ENCODE measurements at places on chromosomes 12 and 14.

DNA sequence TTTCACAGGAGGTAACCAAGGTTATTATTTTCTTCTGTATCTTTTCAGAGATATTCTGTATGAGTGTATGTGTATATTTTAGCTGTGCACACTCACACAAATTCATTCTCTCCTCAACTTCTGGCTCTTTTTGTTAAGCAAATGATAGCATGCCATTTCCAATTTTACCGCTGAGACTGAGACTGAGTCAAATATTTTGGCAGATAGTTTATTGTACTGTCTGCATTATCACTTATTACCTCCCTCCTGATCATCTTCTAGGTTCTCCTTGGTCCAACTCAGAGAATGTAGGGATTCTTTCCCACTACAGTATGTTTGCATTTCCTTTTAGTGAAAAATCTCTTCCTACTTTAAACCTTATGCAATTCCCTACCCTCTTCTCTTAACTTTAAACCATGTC, 33.3 kb downstream of the DACT1 start:
- DNase-seq: no peak

DNA sequence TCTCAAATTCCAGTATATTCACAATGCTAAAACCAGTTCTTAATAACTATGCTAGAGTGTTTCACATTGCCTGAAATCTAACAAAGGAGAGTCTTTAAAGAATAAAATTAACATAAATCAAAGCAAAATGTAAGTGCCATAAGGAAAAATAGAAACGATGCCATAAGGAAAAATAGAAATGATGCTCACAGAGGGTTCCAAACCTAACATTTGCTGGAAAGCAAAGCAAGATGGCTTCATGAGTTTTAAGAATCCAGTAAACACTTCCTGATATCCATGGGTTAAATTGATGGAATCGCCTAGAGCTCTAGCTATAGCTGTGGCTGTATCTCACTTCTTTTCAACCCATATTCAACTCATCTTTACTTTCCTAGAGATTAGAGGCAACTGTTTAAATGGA, 63.9 kb downstream of the GPR68 start:
- DNase-seq: no peak

- no peak for DNase-seq
These were observed 545 bp downstream of the CPSF2 start for GRCh38 chr14:92122351-92122677.

- DNase-seq: no peak
These were observed 99.6 kb downstream of the ANO6 start for GRCh38 chr12:45315462-45315861.

GRCh38 chr14:40004871-40005500, 572.8 kb upstream of the FBXO33 start:
- peak; percentile 43 for DNase-seq

DNA sequence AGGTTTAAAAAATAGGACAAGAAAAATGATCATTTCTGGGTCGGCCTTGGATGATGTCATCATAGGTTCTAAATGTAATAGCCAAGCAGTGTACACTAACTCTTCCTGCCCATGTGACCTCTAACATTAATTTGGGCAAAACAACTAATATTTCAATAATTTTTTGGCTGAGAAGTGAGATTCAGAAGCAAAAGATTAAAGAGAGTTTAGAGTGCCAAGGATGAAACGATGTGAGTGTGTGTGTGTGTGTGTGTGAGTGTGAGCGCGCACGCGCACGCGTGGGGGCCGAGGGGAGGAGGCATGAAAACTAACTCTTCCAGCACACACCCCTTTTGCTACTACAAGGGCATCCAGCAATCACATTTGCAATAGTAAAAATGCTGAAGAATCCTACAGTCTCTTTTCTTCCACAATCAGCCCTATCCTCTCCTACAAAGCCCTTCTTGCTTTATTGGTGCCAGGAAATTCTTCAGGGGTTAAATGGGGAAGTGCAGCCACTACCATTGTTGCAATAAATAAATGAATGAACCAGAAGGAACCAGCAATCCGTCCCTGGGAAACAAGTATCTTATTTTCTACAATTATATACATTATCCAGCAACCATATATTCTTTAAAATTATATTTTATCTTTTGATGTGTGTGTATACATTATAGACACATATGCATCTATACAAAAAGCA, 52.9 kb downstream of the PEBP1 start:
- no peak for DNase-seq

DNA sequence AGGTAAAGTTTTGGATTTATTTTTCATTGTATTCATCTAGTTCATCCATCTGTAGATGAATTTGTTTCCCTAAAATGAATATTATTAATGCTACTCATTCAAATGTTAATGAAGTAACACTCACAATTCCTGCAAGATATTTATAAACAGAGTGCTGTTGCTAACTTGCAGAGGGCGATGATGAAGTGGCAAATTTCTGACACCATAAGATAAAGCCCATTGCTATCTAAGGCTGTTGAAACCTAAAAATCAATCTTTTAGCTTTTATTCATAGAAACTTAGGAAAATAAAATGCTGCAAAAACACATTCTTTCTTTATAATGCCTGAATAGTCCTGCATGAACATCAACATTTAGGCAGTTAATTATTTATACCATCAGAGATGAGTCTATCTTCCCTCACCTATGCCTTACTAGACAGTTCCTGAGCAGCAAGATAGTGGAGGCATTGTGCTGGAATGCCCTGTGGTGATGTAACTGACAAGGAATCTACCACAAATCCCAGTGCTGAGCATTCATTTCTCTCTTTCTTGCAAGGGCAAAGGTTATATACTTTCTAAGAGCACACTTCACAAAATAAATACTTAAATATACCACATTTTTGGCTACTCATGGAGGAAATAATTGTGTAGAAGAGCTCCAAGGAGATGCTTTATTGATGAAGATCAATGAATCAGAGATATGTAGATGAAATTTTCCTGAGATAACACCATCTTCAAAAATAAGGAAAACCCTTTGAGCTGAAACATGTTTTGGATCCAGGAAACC, 57.6 kb downstream of the LMNTD1 start:
- DNase-seq: peak; percentile 93

DNA sequence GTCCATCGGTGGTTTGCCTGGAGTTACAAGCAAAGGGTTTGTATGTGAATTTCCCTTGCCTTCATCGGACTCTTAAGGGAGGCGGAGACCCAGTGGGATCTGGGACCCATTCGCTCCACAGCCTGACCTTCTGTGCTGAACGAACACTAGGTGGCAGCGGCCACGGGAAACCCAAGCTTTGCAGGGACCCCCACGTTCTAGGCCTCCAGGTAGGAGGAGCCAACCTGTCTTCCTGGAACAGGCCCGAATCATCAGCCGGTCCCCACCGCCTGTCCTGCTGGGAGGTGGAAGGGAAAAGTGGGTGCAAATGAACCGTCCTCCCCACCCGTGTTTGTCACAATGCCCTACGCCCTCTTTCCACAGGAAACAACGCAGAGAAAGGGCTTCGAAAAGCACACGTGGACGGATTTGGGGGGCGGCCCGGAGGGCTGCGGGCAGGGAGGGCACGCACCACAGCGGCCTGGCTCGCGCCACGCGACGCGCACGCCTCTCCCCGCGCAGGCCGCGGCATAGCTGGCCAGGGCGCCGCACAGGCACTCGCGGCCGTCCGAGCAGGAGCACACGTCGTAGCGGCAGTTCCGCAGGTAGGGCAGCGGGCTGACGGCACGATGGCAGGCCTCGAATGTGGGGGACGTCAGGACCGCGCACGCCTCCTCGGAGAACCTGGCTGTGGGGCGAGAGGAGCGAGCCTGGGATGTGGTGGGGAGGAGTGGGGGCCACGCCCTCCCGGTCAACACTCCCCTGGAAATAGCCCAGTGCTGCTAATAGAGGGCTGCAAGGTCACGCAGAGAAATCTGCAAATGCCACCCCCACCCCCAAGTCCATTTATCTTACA, 67.8 kb downstream of the VWF start:
- no peak for DNase-seq

GRCh38 chr14:104228221-104228620, 89.8 kb downstream of the KIF26A start:
- DNase-seq: no peak

- no peak for DNase-seq
These were observed 42.7 kb upstream of the TBPL2 start for GRCh38 chr14:55482936-55483605.

DNA sequence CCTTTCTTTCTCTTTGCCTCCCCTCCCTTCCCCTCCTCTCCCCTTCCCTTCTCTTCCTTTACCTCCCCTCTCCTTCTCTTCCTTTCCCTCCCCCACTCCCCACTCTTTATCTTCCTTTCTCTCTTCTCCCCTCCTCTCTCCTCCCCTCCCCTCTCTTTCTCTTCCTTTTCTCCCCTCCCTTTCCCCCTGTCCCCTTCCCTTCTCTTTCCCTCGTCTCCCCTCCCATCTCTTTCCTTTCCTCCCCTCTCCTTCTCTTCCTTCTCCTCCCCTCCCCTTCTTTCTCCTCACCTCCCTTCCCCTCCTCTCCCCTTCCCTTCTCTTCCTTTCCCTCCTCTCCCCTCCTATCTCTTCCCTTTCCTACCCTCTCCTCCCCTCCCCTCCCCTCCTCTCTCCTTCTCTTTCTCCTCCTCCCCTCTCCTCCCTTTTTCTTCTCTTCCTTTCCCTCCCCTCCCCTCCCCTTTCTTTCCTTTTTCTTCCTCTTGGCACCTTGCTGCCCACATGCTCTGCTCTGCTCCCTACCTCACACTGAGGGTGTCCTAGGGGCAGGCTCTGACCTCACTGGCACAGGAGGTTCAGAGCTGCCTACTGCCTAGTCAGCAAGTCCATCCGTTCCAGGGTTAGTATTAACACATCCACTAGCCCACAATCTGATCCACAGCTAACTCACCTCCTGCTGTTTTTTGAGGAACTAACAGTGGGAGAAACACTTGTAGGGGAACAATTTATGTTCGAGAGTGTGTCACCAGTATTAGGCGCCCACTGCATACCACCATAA, 101.0 kb downstream of the NUAK1 start:
- DNase-seq: no peak

- DNase-seq: no peak
These were observed 17.6 kb downstream of the CALCOCO1 start for GRCh38 chr12:53709671-53710070.

DNA sequence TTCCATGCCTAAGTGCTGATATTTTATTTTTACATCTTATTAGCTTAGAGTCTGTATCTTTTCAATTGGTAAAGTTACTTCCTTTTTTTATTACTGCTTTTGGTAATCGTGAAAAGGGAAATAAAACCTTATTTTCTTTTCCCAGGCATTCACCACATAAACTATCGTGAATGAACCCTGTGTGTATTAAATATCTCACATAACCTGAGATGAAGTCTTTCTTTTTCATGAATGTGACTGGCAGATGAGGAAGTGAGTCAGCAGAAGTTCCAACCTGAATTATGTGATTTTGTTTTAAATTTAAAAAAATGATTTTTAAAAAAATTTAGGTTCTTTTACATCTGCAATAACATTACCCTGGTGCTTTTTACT, 26.0 kb downstream of the MYBPC1 start:
- no peak for DNase-seq

- DNase-seq: no peak
These were observed 13.8 kb downstream of the ACTN1 start for GRCh38 chr14:68965261-68965761.

DNA sequence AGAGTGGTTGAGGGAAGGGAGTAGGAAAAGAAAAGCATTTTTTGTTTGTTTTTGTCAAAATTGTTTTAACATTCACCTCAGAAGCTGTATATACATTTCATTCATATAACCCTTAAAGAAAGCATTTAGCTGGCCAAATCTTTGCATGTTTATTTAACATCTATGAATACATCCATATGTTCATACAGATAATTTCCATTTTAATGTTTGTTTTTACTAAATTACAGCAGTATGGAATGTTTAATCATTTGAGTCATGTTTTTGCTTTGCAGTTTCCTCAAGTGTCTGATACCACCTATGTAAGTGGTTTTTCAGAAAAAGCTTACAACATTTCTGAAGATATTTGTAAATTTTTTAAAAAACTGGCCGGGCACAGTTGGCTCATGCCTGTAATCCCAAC, 84.3 kb upstream of the ATF1 start:
- no peak for DNase-seq

All from epithelial cell of proximal tubule (primary cell).